CD4-positive, alpha-beta memory T cell (primary cell): ENCODE measurements at places on chromosomes 4 and X. TPM values are rescaled to one million over a fixed set of nuclear protein-coding genes. Genes with fewer than 3 reads are reported as not detected.

The GNL3L gene
- polyA plus RNA-seq, result 34.7 TPM

The VCX2 gene
- not detected for polyA plus RNA-seq

DNA sequence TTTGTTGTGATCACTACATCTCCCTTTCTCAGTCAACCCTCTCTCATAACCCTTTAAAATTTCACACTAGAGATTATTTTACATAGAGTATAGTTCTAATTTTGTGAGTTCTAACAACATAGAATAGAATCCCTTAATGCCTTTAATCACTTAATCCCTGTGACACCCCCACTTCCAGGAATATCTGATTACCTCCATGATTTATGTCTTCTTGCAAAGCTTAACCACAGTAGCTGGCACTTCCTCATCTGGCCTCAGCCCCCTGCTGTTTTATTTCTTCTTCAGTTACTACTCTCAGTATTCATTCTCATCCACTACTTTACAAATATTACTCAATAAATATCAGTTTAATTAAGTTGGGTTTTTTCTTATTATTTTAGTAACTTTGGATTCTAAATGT, 340.9 kb downstream of the CENPC start:
- no peak for DNase-seq
- H3K4me3 ChIP-seq, result no peak overlapping the region
- H3K27me3 ChIP-seq, result no peaks in the 10 kb centered on the region
- no peaks in the 10 kb centered on the region for H3K4me1 ChIP-seq
- no peak overlapping the region for H3K27ac ChIP-seq
- no peaks in the 10 kb centered on the region for H3K36me3 ChIP-seq

GRCh38 chr4:127618427-127618826, 14.3 kb upstream of the INTU start:
- H3K27me3 ChIP-seq, result no peaks in the 10 kb centered on the region
- no peak overlapping the region for H3K4me3 ChIP-seq
- H3K4me1 ChIP-seq, result no peaks in the 10 kb centered on the region
- H3K36me3 ChIP-seq, result no peaks in the 10 kb centered on the region
- no peak overlapping the region for H3K27ac ChIP-seq

GRCh38 chrX:21374163-21374993, at the start of gene CNKSR2:
Gene CNKSR2 (plus strand): TSS chrX:21374418. CDS start chrX:21374898, 480 bp downstream.
- peaks cover 19% of the 10 kb centered on the region for H3K4me1 ChIP-seq
- no peak within 1 kb of the TSS for H3K4me3 ChIP-seq
- H3K27me3 ChIP-seq, result no peaks in the 10 kb centered on the region

- no peaks in the 10 kb centered on the region for H3K36me3 ChIP-seq
- no peaks in the 10 kb centered on the region for H3K4me1 ChIP-seq
- no peak overlapping the region for H3K27ac ChIP-seq
- H3K27me3 ChIP-seq, result no peaks in the 10 kb centered on the region
These were observed 340.7 kb upstream of the HS3ST1 start for GRCh38 chr4:11769434-11769833.

DNA sequence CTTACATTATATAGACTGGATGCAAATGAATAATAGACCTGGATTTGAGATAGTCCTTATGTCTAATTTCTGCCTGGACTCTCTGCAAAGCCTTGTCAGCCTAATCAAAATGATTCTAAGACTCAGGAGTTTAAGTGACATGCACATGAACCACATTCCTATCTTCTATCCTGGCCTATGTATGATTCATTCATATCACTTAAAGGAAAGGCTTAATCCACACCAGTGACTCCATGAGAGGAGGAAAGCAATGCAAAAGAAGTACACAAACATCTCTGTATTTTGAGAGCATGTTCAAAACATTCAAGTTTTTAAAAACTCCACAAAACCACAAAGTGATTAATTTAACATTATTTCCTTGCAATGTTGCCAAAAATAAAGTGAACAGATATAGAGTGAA, 14.6 kb downstream of the AMOT start:
- no peaks in the 10 kb centered on the region for H3K4me1 ChIP-seq
- no peak overlapping the region for H3K4me3 ChIP-seq
- no peak for DNase-seq
- no peak overlapping the region for H3K27ac ChIP-seq

DNA sequence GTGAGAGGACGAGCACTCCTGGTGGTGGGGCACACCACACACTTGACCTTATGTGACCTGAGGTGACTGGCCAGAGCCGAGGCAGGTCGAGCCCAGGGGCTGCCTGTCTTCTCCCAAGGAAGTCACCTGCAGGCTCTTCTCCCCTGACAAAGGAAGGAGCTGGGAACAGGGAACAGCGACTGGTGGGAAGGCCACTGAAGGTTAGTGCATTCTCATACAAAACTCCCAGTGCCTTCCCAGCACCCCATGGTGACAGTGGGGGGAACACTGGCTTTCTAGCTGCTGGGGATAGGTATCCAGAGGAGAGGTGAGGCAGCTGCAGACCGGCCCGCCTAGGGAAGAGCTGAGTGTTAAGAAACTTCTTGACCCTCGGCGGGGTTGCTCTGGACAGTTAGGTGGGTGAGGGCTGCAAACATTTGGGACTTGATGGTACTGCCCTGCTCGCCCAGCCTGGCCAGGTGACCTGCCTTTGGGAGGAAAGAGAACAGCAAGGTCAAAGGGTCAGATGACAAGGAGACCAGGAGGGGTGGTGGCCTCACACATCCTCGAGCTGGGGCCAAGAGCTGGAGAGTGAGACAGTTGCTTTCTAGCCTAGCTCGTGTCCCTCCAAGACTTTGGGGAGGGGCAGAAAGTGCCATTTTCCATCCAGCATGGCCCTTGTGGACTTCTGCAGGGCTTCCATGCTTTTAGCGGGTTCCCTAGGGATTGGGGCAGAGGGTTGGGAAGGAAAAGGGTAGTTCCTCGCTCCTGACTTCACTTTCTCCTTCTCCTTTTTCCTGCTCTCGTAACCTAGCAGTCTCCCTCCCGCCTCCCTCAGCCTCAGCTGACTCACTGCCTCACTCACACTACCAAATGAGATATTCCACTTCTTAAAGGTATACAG, 2.7 kb downstream of the NALF2 start:
- H3K4me3 ChIP-seq, result no peak overlapping the region
- no peak for DNase-seq
- no peaks in the 10 kb centered on the region for H3K4me1 ChIP-seq
- no peak overlapping the region for H3K27ac ChIP-seq
- H3K27me3 ChIP-seq, result no peaks in the 10 kb centered on the region

The CCNB3 gene
- polyA plus RNA-seq, result not detected

DNA sequence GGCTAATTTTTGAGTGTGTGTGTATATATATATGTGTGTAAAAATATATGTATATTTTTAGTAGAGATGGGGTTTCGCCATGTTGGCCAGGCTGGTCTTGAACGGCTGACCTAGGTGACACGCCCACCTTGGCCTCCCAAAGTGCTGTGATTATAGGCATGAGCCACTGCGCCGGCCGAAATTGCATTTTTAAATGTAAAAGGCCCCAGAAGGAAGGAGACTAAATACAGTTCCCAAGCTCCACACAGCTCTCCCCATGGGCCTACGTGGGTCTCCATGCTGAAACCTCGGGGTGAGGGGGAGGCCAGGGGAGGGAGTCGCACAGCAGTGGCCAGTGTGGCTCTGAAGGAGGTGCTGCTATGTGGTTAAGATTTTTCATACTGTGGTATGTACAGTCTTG, 12.8 kb upstream of the CDKN2AIP start:
- H3K27me3 ChIP-seq, result no peaks in the 10 kb centered on the region
- peaks cover 35% of the 10 kb centered on the region for H3K4me1 ChIP-seq

The LPAR4 gene
- not detected for polyA plus RNA-seq
